ENCODE measurements at places on chromosomes 2 and 18. TPM values are rescaled to one million over a fixed set of nuclear protein-coding genes. Genes with fewer than 3 reads are reported as not detected.

Gene DSC1
- 10.7 TPM for total RNA-seq

Gene KLHL30
- total RNA-seq = 26.0 TPM

Gene PIEZO2
- 0.26 TPM for total RNA-seq

Gene SCN2A
- total RNA-seq = 0.07 TPM

Gene POTEE
- total RNA-seq = 0.06 TPM

Gene ING5
- 15.4 TPM for total RNA-seq

Gene ALPG
- not detected for total RNA-seq

Gene ITGAV
- total RNA-seq = 292 TPM

Gene IL1R1
- 14.8 TPM for total RNA-seq

Gene CD8B
- 0.59 TPM for total RNA-seq

Gene MTCL1
- 10.5 TPM for total RNA-seq

Gene ZNF407
- 12.4 TPM for total RNA-seq

Gene LBH
- 114 TPM for total RNA-seq

Gene ALPI
- total RNA-seq = not detected

Gene DSG1
- total RNA-seq = 0.32 TPM

Gene SMARCAL1
- total RNA-seq = 7.5 TPM

Gene SLC19A3
- 2.0 TPM for total RNA-seq

Gene LINC00305
- total RNA-seq = not detected

Gene VIT
- 6.3 TPM for total RNA-seq

Gene GPR39
- total RNA-seq = not detected

Gene NOP58
- total RNA-seq = 23.2 TPM

Gene AQP12A
- total RNA-seq = not detected

Gene AQP4
- total RNA-seq = 8.2 TPM

Gene CHAC2
- total RNA-seq = 4.7 TPM

Gene LHCGR
- not detected for total RNA-seq

Gene RAB17
- 4.4 TPM for total RNA-seq
